ENCODE measurements at places on chromosomes 5 and 9.

- peak; percentile 89 for DNase-seq
These were observed 76.8 kb downstream of the STK10 start for GRCh38 chr5:172110921-172111851.

DNA sequence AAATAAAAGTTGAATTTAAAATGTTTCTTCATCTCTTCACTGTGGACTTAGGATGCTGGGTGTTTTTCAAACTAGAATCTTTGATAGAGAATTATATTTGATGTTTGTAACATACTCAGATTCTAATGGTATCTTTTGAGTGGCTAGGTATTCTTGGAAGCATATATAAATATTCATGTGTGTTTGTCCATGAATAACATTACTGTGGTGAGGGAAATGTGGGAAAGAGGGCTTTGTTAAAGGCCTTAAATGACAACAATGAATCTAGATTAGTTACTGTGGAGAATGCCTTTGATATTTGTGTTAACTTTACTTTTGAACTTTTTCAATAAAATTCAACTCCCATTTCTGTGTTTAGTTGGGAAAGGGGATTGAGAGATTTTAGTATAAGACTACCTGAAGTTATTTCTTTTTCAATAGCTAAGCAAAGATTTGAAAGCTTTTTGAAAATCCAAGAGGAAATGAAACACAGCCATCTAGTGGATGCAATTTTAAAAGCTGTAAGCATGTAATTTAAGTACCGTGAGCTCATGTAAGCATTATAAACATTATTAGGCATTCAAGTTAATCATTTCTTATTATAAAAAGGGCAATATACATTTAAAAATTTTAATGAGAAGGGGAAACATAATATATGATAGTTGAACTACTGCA is 69.6 kb downstream of the CCDC171 start:
- DNase-seq = no peak

GRCh38 chr9:86902586-86902985 is 44.7 kb downstream of the GAS1 start:
- DNase-seq = no peak

- DNase-seq = no peak
These were observed 32.8 kb downstream of the ARPC5L start for GRCh38 chr9:124894741-124895170.

DNA sequence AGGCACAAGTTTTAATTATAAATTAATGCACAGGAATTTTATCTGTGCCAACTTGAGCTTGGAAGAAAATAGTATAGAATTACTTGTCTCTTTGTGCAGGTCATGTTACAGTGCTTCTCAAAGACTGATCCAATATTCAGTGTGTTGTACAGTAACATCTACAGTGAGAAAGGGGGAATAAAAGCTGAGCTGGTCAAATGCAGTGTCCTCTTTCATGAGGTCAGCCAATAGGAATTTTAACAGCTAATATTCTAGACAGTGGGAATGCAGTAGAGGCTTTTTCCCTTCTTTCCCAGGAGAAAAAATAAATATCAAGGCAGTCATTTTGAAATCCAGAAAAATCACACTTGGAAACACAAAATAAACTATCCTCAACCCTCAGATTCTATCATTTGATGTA is 95.7 kb upstream of the ITGA1 start:
- DNase-seq = no peak

DNA sequence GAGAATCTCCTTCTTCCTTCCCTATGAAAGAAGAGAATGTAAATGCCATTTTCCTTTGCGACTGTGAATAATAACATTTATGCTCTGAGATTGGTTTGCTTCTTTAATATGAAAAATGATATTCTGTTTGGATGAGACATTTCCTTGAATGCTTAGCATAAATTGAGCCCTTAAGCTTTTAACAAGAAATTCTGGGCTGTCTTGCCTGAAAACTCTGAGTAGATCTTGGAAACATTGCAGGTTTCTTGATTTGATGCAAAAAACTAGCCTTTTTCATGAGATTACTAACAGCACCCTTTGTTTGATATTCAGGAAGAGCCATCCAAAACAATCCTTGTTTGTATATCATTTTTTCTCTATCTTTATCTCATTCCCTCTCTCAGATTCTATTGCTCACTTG is 272.5 kb downstream of the TMEM38B start:
- DNase-seq = no peak

GRCh38 chr5:38707352-38708210 is 138.2 kb upstream of the OSMR start:
- DNase-seq = no peak

GRCh38 chr9:127915801-127916719 is 781 bp downstream of the ST6GALNAC4 start:
- DNase-seq = peak; percentile 68

- no peak for DNase-seq
These were observed 18.9 kb upstream of the FAM174A start for GRCh38 chr5:100516285-100516684.

- no peak for DNase-seq
These were observed 730.0 kb downstream of the MTRR start for GRCh38 chr5:8598996-8599395.

- DNase-seq = peak; percentile 6
These were observed 19.9 kb downstream of the CDKN2A start for GRCh38 chr9:21974343-21974721.

- DNase-seq = no peak
These were observed 12.8 kb downstream of the DAB2 start for GRCh38 chr5:39411985-39412384.

- no peak for DNase-seq
These were observed 46.6 kb upstream of the ZNF169 start for GRCh38 chr9:94212531-94212930.

DNA sequence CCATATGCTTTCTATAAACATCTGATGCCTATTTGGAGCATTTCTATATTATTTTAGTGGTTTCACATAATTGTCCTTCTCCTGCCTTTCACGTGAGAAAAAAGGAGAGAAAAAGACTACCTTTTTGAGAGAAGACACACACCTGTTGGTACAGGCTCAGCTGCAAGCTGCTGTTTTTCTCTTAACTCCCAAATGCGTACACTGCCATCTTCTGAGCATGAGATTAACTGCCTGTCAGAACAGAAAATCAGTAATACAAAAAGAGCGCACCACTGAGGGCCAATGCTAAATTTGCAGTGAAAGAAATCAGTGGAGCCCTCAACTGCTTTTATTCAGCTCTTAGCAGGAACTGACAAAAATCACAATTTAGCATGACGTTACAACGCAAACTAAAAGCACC is 54.9 kb downstream of the WDR41 start:
- DNase-seq = no peak

DNA sequence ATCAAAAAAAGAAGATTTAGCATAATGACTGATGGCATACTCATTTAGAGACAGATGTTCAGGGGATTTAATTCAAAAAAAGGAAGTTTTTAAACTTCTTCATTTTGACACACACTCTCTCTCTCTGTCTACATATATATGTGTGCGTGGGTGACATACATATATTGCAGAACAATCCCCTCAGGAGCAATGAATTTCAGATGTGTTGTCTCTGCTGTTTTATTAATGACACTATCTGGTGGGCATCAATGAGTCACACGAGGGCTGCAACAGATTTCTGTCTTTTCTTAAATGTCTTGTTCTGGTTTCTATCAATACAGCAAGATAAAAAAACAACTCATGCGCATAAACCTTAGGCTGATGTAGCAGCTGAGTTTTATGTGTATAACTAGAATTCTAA is 123.5 kb upstream of the SLCO6A1 start:
- no peak for DNase-seq

DNA sequence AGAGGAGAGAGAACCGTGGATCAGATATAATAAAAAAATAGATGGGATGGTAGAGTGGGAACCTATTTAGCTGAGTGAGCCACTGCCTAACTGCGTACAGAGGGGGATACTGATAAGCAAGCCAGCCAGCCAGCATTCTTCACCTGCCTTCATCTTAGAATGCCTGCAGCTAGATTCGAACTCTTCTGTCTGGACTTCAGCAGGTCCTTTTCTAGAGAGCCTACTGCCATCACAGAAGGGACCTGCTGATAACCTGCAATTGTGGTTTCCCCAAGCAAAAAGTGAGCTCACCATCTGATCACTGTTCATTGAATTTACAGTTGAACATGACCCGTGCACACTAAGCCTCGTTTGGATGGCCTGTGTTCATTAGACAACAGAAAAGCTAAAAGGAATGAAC is 109.4 kb downstream of the CDC42SE2 start:
- DNase-seq = no peak

DNA sequence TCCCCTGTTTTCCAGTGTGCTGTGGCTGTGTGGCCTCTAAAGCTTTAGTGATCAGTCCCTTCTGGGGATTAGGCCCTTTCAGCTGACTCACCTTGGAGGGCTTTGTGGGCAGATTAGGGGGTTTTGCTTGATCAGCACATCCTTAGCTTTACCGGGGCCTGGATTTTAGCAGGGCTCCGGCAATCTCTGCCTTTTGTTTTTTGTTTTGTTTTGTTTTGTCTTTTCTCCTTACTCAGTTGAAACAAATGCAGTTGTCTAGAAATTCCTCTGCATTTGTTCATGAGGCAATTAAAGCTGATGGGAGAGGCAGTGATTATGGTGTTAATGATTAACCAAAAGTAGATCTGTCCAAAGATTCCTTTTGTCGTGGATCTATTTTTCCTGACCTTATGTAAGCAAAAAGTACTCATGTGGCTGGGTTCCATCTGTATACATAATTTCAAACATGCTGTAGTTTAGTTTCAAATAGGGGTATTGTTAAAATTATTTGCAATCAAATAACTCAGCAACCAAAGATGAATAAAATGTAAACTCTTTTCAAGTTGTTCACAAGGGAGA is 5.2 kb upstream of the TDRD7 start:
- DNase-seq = no peak

DNA sequence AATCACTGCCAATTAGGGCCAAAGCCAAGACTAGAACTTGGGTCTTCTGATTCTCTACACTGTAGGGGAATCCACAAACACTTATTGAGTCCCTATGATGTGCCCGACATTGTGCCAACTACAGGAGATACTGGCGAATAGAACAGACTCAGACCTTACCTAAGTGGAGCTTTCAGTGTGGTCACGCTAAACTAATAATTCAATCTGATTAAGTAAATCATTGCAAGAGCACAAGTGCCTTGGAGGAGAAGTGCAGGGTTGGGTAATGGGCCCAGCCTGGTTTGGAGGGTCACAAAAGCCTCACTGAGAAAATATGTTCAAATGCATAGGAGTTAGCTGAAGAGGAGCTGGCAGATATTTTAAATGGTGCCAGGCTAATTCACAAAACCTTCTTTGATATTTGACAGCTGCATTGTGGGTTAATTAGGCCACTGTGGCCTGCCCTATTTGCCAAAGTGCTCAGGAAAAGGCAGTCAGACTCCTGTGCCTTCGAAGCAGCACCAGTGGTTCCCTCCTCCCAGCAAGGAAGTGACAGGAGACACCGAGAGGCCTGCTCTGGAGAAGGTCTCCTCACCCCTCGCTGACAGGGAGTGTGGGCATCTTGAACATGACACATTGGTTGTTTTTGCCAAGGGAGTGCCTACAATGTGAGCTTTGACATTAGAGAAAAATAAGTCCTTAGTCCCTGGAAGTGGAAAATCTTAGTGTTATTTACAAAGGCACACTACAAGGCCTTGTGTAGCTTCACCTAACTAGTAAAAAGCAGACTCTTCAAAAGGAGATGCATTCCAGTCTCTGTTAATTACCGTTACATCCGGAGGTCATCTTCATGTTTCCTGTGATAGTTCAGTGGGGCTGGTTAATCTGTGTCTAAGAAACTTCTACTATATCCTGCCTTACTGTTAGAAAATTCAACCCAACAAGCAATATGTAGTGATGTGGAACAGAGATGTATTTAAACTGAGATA is 24.1 kb upstream of the TRAF1 start:
- DNase-seq = no peak
